Heart right ventricle (tissue), 16 donors: ENCODE measurements at places on chromosomes 2 and 18.

GRCh38 chr18:51251625-51252024 is 54.1 kb upstream of the MEX3C start:
- DNase-seq, result no peak

DNA sequence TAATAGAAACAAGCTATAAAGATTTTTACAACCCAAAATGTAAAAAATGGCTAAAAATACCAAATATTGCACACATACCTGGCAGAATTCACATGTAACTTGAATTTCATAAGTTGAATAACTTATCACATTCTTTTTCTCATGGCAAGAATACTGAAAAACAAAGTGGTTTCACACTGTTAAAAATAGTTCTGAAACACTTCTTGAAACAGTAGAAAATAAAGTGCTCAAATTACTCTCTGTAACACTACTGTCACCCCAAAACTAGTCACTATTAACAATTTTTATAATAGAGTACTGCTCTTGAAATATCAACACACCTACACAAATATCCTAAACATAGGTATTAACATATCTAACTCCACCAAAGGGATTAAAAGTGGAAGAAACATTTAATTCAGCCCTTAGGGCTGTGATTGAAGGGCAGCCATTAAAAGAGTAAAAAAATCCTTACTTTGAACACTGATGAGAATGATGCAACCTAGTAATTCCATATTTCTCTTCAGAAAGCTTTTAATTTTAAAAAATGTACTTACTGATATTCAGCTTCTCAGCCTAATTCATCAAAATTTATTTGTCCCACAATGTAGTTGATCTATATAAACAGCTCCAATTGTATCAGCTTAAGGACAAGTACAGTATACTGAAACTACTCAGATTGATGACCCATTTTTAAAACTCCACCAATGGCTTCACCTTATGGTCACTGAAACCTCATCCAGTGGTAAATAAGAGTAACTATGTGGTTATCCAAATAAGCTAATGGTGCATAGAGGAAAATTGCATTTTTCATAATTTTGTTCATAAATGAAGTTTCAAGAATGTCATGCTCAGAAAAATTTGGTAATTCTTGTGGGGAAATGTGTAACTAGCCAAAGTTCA is 31.4 kb downstream of the ATF2 start:
- no peak for DNase-seq

GRCh38 chr18:37619964-37620363 is 54.4 kb upstream of the CELF4 start:
- DNase-seq, result no peak

DNA sequence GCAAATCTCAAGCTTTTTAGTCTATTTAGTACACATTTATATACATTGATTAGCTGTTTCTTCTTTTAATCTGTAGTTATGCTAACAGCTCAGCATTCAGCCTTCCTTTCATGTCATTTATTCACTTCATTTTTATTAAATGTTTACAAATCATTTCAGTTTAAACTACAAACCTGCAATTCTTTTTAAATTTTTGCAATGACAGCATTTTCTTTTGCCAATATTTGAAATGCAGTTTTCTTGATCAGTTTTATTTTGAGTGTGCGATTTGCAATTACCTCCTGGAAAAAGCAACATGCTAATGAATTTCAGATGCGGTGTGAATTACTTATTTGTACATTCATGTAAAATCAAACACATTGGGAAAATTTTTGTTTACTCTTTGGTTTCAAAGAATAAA is 13.5 kb downstream of the EFEMP1 start:
- no peak for DNase-seq

- DNase-seq, result no peak
Measured at GRCh38 chr2:1787755-1788477, 43.6 kb upstream of the PXDN start.

GRCh38 chr2:54457323-54458023 is 1.3 kb downstream of the SPTBN1 start:
- DNase-seq, result peak; percentile 56

- DNase-seq, result no peak
Measured at GRCh38 chr2:134002921-134003320, 251.0 kb upstream of the MGAT5 start.

DNA sequence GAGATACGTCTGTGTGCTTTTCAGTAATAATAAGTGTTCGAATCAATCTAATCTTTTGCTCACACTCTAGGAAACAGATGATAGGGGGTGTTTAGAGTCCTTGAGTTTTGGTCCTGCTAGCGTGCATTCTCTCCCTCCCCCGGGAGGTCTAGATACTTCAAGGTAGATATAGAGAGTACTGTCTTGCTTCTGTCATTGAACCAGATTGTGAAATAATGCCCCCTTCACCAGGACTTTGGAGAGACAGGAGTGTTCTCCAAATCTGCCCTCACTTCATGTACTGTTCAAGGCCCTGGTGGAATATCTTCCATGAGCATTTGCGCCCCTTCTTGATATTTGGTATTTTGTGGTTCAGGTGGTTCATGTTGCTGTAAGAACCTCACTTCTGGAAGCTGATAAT is 59.4 kb upstream of the MGAT5 start:
- no peak for DNase-seq

DNA sequence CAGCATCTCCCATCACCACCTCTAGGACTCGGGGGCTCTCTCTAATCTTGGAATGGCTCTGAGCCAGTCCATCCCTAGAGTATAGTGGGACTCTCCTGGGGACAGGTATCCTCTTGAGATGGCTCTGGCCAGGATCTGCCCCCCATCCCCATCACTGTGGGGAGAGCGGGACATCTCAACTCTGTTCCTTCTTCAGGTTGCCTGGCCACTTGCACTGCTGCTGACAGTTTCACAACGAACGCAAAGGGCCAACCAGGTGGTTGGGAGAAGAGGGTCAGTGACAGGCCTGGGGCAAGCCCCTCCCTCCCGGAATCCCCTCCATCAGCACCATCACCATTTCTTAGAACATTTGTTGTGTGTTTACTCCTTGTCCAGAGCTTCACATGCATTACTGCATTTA is 62.6 kb downstream of the CIB4 start:
- no peak for DNase-seq

- DNase-seq, result no peak
Measured at GRCh38 chr2:226701052-226701451, 98.6 kb downstream of the IRS1 start.

- no peak for DNase-seq
Measured at GRCh38 chr2:217551252-217551899, 451.4 kb downstream of the TNS1 start.

DNA sequence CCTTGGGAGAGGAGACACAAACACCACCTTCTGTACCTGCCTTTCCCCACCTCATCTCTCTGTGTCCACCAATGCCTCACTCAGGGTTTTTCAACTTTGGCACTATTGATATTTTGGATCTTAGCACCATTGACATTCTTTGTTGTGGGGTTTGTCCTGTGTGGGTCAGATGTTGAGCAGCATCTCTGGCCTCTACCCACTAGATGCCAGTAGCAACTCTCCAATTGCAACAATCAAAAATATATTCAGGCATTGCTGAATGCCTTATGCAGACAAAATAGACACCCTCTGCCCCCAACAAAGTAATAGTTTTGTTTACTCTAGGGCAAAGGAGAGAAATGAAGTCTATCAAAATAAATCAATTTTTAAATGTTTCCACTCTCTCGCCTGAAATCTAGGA is 1384.3 kb upstream of the NXPH2 start:
- DNase-seq, result no peak

DNA sequence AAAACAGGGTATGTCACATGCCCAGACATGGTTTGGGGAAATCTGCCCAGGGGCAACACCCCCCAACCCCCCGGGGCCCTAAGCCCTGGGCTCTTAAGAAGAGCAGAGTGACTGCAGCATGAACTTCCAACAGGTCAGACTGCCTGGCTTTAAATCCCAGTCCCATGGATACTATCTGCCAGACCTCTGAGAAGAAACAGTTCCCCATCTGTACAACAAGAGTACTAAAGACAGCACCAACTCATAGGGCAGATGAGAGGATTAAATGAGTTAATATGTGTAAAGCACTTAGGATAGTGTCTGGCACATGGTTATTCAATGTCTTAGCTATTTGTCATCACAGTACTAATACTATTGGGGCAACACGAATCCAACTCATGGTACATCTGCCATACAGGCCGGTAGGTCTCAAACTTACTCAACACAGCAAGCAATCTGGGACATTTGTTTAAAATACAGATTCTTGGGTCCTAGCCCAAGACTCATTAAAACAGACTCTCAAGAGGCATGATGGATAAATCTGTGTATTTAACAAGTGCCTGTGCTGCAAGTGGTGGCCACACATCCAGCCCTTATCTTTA is 23.4 kb downstream of the CDH2 start:
- DNase-seq, result no peak

- no peak for DNase-seq
Measured at GRCh38 chr2:70042246-70042645, 45.0 kb upstream of the PCBP1 start.

DNA sequence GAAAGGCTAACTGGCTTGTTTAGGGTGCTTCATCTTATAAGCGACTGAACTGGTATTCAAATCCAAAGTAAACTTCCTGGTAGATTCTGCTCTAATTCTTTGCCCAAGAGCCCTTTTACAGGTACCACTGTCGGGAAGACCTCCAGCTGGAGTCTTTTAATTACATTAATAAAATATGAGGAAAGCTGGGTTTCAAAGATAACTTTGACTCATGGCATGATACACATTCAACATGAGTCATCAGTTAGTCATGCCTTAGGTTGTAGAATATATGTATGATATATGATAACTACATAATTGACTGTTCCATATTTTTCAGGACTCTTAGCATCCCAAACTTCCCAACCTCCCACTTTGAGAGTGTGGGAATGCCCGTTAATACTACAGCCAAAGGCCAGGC is 32.3 kb downstream of the ZCCHC2 start:
- DNase-seq, result no peak

DNA sequence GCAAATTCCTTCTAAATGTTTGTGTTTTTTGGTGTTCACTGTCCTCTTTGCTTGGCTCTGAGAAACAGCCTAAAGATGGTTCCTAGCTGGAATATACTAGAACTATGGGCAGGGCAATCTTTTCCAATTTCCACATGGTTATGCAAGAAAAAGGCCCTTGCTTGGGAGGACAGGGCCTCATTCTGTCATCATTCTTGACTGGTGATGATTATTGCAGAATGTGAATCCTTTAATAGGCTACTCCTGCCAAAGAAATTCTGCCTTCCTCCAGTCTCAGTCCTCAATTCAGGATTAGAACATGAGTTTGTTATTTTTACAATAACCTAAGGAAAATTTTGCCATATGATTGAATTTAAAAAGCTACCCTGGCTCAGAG is 218.7 kb downstream of the HNMT start:
- DNase-seq, result no peak
